ENCODE measurements at places on chromosomes 12 and 14.

DNA sequence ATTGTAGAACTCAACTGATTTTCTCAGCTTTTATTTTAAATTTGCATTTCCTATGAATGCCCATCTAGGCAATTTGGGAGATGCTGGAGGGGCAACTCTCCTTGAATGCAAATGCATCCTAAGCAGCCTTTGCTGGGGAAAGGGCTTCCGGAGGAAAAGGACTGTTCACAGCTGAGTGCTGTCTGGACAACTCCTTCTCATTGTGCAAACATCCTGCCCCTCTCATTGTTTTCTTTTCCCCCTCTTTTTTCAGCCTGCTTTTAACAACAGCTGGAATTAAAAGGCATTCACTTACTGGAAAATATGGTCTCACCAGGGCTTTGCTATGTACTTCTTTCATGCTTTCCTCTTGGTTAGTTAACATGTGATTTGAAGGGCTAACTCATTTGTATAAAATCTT, 397.8 kb downstream of the FUT8 start:
- no peak for DNase-seq

- no peak for DNase-seq
Measured at GRCh38 chr12:68341822-68342221, 9.7 kb upstream of the MDM1 start.

DNA sequence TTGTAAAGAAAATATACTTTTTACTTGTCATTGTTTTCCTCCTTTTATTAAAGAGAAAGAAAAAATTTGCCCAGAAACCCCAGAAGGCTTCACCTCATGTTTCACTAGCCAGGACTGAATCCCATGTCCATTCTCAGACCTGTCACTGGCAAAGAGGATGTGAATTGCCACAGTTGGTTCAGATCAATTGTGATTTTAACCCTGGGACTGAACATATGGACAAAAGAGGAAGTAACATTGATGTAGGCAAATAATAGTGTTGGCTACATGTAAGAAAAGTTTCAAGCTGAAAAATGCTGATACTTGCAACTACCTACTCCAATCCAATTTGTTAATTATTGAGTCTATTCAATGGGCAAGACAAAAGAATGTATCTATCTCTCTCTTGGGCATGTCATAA, 8.6 kb upstream of the CCDC196 start:
- no peak for DNase-seq

GRCh38 chr12:9341260-9341585, 133.0 kb upstream of the PZP start:
- DNase-seq: no peak

DNA sequence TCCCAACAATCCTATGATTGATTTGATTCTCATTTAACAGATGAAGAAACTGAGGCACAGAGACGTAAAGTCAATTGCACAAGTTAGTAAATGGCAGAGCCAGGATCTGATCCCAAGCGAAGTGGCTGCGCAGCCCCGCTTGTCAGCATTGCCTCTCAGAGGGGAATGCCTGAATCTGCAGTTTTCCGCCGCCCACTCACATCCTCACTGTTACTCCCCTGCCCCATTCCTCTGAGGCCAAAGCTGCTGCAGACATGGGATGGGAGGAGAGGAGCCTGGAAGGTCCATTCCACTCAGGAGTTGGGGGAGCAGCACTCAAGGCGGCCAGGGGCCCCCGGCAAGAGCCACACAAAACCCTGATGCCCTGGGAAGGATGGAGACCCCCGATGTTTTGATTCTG, 1.0 kb downstream of the NRIP2 start:
- no peak for DNase-seq

GRCh38 chr14:31933716-31934115, 143.4 kb upstream of the ARHGAP5 start:
- no peak for DNase-seq

- no peak for DNase-seq
Measured at GRCh38 chr12:126418400-126418799, 1353.2 kb downstream of the AACS start.
